ENCODE measurements at places on chromosomes 3 and 15.

DNA sequence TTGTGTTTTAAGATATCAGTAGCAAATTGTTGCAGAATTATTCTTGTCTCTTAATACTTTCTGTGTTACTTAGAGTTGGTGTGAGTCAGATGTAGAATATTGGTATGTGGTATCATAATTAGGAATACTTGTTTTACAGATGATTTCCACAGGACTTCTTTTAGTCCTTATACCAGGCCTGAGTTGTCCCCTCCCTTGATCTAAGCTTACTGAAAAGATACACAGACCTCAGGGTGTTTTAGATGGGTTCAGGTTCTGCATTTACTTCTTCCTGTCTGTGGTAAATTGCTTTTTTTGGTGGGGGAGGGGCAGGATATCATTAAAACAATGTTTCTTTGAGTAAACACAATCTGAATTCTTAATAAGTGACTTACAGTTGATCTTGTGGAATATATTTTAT, 14.2 kb downstream of the DZIP3 start:
- DNase-seq = no peak

DNA sequence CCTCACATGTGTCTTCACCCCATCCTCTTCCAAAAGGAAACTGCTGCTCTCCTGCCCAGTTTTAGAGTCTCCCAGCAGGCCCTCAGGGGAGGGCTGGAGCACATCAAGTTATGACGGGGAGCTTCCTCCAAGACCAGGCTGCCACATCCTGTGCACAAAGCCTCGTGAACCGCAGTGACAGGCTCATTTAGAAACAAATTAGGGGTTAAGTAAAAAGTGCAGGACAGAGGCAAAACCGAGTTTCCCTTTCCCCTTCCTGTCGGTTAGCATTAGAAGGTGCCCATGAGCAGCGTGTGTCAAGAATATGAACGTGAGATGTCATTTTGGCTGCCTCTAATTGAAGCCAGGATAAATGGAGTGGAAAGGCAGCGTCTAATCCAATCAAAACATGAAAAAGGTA, 199.7 kb downstream of the ARRDC4 start:
- peak; percentile 55 for DNase-seq

DNA sequence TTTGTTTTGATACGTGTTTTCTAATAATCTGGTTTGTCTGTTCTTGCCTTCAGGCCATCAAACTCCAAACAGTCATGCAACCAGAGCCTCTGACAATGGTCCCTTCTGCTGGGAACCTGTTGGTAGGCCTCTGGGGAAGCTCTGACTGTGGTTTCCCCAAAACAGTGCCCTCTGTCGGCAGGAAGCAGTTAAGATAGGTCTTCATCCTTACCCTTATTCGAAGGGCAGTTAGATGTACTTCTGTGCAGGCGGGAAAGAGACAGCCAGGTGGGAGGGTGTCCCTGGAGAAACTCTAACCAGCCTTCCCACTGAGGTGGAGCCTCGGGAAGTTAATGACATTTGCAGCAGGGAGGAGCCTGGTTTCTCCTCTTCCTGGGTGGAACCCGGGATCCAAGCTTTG, 81.6 kb upstream of the CHMP2B start:
- no peak for DNase-seq

DNA sequence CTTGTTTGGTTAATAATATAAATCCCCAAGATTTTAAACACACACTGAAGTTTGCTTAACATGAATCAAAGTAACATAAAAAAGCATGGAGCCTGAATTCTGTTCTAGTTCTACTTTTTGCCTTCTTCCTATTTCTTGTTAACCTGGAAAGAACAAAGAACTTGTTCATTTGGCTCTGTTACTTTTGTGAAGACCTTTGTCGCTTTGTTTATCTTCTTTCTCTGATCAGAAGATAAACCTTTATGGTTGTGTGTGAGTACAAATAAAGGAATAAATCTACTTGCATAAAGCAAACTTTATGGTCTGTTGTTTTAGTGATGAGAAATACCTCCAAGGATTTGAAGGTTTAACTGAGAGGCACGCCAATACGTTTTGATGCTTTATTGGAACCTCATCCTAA, 210.1 kb upstream of the SATB1 start:
- no peak for DNase-seq
